ENCODE measurements at places on chromosomes 1 and 21.
A peak's percentile ranks its signal among the peaks of the same experiment; 100 is the strongest.

DNA sequence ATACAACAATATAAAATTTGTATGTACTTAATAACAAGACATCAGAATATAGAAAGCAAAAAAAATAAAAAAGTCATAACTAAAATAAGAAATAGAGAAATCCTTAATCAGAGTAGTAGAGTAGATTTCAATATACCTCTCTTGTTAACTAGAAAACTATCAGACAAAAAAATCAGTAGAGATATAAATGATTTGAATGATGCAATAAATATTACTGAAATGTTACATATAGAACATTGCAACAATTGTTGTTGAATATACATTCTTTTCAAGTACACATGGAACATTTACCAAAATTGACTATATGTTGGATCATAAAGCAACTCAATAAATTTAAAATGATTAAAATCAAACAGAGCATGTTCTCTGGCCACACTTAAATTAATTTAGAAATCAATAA is 31.9 kb upstream of the ADAR start:
- no peak for DNase-seq

DNA sequence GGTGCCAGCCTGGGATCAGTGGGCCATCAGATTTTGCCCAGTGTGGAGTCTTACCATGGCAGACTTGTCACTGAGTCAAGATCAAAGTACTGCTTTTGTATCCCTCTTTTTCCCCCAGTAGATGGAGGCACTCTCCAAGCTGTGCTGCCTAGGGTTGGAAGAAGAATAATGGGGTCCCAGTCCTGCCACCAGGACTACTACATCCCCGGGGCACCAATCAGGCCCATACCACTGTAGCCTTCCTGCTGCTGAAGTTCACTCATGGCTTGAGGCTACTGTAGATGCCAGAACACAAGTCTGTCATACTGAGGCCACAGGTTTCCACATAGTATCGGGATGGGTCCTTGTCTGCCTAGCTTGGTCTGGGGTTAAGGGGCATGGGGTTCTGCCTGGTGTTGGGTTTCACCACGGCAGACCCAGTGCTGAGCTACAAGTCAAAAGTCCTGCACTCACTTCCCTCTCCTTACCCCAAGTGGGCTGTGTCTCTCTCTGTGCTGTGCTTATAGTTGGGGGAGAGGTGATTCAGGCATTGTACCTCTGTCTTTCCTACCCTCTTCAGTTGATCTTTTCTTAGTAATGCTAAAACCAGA is 53.4 kb downstream of the PKN2 start:
- no peak for DNase-seq

GRCh38 chr1:202706851-202707250 is 3.4 kb downstream of the SYT2 start:
- DNase-seq: no peak

- DNase-seq: peak; percentile 15
Measured at GRCh38 chr1:201795066-201795465, 33.9 kb upstream of the IPO9 start.

DNA sequence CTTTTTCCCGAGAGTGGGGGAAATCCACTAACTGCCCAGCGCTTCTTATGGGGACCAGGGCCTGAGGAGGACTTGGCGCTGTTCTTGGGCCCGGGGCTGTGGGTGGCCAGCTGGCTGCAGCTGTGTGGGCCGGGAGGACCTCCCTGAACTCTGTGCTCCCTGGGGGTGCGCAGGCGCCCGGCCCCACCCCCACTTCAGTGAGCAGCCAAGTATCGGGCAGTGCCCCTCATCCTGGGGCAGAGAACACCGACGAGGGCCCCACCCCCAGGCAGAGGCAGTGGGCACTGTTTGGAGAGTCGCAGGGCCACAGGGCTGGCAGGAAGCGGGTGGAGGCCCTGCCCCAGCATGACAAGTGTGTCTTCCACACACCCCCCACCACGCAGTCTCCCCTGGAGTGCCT is 32.5 kb upstream of the SLC19A1 start:
- DNase-seq: no peak

GRCh38 chr1:205785446-205785845 is 10.2 kb upstream of the RAB29 start:
- DNase-seq: no peak

DNA sequence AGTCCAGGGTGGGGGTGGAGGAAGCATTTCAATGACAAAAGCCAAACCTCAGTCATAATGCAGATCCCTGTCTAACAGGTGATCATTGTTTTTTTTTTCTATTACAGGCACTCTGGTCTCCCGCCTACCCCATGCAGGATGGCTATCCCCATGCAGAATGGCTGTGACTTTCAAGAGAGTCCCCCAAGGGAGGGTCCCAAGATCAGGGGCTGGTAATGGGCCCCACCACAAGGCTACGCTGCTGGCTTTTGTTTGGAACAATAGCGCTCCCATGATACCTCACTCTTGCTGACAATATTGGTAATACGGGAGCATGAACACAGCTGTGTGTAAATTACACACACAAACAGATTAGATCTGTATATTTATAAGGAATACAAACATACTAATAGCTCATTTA is 119.4 kb downstream of the SLC45A1 start:
- peak; percentile 80 for DNase-seq

GRCh38 chr1:31714442-31715086 is 10.7 kb upstream of the COL16A1 start:
- DNase-seq: no peak

DNA sequence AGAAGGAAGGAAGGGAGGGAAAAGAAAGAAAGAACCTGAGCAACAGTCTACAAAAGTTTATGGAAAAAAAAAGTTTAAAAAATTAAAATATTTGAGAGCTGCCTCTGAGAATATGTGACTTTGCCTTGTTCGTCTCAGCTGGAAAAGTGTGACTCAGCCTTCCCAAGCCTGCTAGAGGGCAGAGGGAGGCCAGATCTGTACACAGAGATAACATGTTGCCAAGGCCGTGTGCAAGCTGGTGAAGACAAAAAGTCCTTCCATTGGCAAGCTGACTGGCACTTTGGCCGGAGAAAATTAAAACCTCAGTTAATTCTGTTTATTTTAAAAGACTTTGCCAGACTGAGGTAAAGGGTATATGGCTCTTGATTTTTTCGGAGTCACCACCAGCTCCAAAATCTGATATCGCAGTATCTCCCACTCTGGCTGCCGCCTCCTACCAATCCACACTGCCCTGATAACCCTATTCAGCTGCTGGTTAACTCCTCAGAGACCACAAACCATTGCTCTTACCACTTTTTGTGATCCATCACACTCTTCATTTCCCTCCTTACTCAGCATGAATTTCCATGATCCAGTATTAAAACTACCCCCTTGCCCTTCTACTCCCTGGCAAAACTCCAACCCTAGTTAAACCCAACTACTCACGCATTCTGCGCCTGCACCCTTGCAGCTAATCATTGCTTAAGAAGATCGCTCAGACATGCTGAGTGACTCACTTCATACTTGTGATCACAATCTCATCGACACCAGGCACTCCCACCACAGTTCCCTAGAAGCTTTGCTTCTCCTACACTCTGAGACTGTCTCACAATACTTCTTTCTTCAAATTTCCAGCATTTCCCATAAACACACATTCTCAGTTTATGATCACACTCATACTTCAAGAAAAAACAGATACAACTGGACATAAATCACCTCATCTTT is 5.7 kb upstream of the PPP1R15B start:
- no peak for DNase-seq

All from NCI-H1436 (cell line).